ENCODE measurements at places on chromosomes 2 and 18.

GRCh38 chr18:8029061-8029460 lies 461.9 kb downstream of the PTPRM start:
- H3K27ac ChIP-seq = no peak overlapping the region
- no peaks in the 10 kb centered on the region for H3K4me1 ChIP-seq
- H3K27me3 ChIP-seq = no peaks in the 10 kb centered on the region
- peak; percentile 39 for DNase-seq
- no peak overlapping the region for H3K4me3 ChIP-seq
- no peaks in the 10 kb centered on the region for H3K36me3 ChIP-seq

DNA sequence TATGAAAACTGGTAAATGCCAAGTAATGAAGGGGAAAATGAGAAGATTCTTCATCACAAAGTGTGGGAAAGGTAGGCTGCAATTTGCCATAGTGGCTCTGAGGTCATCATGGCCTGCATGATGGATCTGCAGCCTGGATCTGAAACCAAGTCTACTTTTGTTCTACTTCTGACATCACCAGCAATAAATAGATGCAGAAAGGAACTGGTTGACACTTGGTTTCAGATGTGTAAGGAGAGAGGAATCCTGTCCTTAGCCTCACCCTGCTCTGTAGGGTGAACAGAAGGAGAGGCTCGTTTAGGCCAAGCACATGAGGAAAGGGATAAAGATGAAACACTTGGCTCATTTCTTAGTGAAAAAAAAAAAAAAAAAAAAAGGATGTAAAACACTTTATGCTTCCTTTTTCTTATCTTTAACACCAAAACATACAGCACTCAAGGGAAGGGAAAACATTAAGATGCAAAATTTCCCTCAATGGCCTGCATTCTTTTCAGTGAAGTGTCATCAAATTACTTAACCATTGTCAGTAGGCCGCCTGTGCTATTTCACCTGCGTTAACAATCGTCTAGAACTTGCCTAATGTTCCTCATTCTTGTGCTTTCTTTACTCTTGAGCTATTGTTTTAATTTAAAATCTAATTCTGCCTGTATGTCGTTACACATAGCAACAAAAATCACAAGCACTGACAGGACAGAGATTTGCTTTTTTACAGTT lies 3.9 kb downstream of the NEB start:
- no peak for DNase-seq
- H3K4me1 ChIP-seq = no peaks in the 10 kb centered on the region
- H3K36me3 ChIP-seq = no peaks in the 10 kb centered on the region
- H3K27me3 ChIP-seq = peaks cover 13% of the 10 kb centered on the region
- no peak overlapping the region for H3K27ac ChIP-seq

DNA sequence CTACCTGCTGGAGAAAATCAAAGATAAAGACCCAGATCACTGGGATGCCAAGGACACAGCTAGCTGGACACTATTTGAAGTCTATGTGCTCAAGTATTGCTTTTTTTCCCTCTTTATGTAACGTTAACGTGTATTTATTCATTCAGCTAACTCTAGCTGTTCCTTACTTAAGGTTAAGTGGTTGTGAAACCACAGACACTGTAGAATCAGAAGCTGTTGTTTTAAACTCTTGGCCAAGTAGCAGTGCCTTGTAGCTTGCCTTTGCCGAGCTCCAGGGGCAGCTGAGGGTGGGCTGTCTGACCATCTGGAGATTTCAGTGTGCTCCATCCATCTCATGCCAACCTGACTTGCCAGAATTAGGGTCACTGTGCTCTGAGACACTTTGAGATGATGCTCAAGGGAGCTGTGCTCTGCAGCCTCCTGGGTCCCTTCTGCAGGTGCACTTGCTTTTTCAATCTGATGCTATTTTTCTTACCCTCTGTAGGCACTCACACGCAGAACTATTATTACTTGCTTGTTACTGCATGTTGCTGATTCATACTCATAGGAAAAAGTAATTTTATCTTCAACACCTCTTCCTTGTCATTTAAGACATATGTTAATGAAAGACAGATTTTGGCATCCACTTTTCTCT lies 116.2 kb downstream of the METTL8 start:
- no peak overlapping the region for H3K4me3 ChIP-seq
- peaks cover 5% of the 10 kb centered on the region for H3K36me3 ChIP-seq
- no peak overlapping the region for H3K27ac ChIP-seq
- H3K4me1 ChIP-seq = no peaks in the 10 kb centered on the region

DNA sequence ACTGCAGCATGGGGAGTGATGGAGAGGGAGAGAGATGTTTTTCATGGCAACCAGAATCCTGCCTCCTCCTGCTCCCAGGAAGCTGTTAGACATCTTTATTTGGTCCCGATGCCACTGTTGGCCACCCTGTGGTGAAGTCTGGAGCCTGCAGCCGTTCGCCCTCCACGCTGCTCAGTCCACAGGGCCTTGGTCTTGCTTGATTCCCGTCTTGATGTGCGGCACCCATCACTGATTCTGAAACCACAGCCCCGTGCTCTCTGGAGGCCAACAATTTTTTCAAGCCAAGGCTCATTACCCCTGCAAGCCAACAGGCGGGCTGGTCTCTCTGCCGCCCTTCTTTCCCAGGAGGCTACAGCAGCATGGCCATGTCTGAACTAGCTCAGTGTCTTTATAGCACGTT lies 24.5 kb downstream of the SIGLEC15 start:
- H3K27ac ChIP-seq = no peak overlapping the region
- H3K27me3 ChIP-seq = no peaks in the 10 kb centered on the region
- no peak overlapping the region for H3K4me3 ChIP-seq
- no peaks in the 10 kb centered on the region for H3K4me1 ChIP-seq
- peaks cover 30% of the 10 kb centered on the region for H3K36me3 ChIP-seq
- no peak for DNase-seq

DNA sequence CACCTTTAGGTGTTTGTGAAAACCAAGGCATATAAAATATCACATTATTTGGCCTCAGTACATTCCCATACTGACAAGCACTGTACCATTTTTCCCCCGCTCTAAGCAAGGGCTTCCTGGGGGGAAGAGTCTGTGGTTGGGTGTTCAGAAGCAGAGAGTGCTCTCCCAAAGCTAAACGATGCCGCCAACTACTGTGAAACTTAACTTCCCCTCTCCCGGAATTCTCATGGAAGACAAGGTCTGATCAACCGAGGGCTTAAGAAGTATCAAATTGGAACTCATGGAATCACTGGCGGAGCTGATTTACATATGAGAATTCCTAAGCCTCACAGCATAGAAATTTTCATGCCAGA lies 433 bp upstream of the MFF start:
- no peaks in the 10 kb centered on the region for H3K27me3 ChIP-seq
- peaks cover 12% of the 10 kb centered on the region for H3K36me3 ChIP-seq
- peak overlapping the region; percentile 93 for H3K4me3 ChIP-seq

DNA sequence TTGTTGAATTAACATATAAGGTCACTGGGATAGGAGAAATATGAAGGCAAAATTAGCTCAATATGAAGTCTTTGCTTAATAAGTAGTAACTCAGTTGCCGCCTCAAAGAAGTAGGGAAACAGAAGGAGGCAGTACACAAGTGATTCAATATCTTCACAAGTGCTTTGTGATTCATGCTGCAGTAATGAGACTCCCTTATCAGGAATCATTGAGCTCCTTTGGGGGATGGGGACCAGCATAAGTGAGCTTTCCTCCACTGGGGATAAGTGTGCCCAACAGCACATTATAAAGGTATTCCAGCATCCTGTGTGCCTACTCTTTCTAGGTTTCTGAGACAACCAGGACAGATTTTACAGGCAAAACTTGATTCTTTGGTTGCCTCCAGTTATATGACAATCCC lies 323.4 kb upstream of the UBE2E3 start:
- no peaks in the 10 kb centered on the region for H3K36me3 ChIP-seq
- H3K27me3 ChIP-seq = no peaks in the 10 kb centered on the region
- H3K4me1 ChIP-seq = peaks cover 25% of the 10 kb centered on the region
- no peak for DNase-seq
- H3K4me3 ChIP-seq = no peak overlapping the region

DNA sequence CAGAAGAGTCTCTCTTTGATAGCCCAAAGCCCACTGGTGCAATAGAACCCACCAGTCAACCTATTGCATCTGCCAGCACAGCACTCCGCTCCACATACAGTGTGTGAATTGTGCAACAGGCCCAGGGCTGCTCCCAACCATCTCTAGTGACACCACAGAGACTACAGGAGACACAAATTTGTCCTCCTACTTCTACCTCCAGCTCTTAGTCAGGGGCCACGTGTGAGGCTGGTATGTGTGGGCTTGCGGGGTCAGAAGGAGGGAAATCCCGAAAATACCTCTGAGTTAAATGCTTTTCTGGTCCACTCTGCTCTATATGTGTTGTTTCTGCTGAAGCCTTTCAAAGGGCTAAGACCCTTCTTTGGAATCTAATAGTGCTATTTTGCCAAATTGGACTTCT lies 18.0 kb downstream of the DGUOK start:
- no peak for DNase-seq
- peaks cover 78% of the 10 kb centered on the region for H3K36me3 ChIP-seq
- H3K4me3 ChIP-seq = no peak overlapping the region
- peaks cover 5% of the 10 kb centered on the region for H3K4me1 ChIP-seq
- H3K27me3 ChIP-seq = no peaks in the 10 kb centered on the region
- H3K27ac ChIP-seq = no peak overlapping the region

GRCh38 chr18:5998907-5999306 lies 103.6 kb upstream of the TMEM200C start:
- no peaks in the 10 kb centered on the region for H3K27me3 ChIP-seq
- H3K4me3 ChIP-seq = no peak overlapping the region
- no peaks in the 10 kb centered on the region for H3K36me3 ChIP-seq
- no peak for DNase-seq

DNA sequence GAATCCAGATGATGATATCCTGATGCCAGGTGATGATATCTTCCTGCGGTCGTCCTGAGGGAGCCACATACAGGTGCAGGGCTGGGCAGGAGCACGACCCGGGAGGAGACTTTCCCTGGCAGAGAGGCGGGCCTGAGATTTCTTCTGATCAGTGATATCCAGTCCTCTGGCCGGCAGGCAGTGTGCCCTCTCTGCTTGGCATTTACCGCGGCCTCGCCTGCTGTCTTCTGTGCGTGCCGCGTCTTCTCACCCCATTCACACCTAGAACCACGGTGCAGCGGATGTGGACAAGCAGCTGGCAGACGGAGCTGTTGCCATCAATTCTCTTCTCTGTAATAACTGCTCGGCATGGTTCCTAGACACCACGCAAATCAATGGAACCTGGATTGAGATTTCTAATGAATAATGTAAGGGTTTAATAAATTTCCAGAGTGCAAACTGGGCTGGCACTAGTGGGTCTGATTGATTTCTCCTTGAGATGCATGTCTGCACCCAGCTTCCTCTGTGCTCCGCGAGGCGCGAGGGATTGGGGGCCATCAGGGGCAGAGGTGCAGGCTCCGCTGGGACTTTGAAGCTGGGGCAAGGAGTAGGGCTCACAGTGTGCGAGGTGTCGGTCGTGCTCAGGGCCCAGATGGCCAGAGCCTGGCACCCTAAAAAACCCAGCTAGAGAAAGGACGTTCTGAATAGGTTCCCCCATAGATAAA lies 208.9 kb upstream of the HDAC4 start:
- H3K4me3 ChIP-seq = no peak overlapping the region
- H3K27me3 ChIP-seq = peaks cover 21% of the 10 kb centered on the region
- H3K4me1 ChIP-seq = no peaks in the 10 kb centered on the region
- DNase-seq = peak; percentile 51
- H3K27ac ChIP-seq = no peak overlapping the region

GRCh38 chr2:71667256-71668182 lies 214.2 kb downstream of the DYSF start:
- no peaks in the 10 kb centered on the region for H3K36me3 ChIP-seq
- H3K27ac ChIP-seq = no peak overlapping the region
- no peak for DNase-seq
- no peaks in the 10 kb centered on the region for H3K27me3 ChIP-seq

GRCh38 chr18:46243095-46243494 lies 138.9 kb downstream of the HAUS1 start:
- H3K27me3 ChIP-seq = no peaks in the 10 kb centered on the region
- no peak overlapping the region for H3K4me3 ChIP-seq
- no peak overlapping the region for H3K27ac ChIP-seq

DNA sequence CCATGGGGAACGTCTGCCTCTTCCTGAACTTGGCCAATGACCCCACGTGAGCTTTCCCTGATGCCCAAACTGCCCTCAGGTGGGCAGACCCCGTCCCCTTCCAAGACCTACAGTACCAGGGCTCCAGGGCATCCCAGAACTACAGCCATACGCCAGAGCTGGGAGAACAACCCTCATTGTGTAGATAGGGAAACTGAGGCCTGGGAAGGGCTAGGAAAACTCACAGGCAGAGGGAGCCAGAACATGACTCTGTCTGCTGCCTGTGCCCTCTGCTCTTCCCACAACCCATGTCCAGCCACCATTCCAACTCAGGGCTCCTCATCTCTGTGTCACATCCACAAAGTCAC lies 16.8 kb upstream of the ANKRD53 start:
- H3K4me1 ChIP-seq = no peaks in the 10 kb centered on the region
- DNase-seq = no peak
- H3K27ac ChIP-seq = no peak overlapping the region
- H3K36me3 ChIP-seq = no peaks in the 10 kb centered on the region
- no peak overlapping the region for H3K4me3 ChIP-seq

- no peaks in the 10 kb centered on the region for H3K4me1 ChIP-seq
- DNase-seq = no peak
- no peak overlapping the region for H3K27ac ChIP-seq
- no peak overlapping the region for H3K4me3 ChIP-seq
- H3K36me3 ChIP-seq = no peaks in the 10 kb centered on the region
Observed at GRCh38 chr2:203796248-203797010, 71.1 kb upstream of the CTLA4 start.

DNA sequence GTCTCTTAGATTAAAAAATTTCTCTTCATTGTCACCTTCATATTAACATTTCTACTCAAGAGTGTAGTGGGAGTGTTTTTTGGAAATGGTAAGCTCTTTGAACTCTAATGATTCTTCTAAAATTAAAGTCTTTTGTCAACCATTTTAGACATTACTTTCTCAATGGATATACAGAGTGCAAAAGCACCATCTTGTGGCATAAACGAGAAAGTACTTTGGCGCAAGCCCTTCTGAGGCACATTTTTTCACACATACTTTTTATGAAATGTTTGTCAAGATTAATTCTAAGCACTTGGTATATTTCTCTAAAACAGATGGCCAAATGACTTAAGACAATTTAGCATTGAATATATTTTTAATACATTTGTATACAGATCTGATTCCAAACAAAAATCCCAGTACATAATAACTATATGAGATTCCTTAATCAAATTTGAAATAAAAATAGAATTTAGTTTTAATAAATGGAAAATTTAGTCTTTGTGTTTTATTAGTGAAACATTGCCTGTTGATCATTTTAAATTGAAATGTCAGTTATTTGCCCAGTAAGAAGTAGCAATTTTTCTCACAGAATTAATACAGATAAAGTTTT lies 63.3 kb upstream of the GALNT5 start:
- H3K27ac ChIP-seq = no peak overlapping the region
- DNase-seq = no peak
- no peaks in the 10 kb centered on the region for H3K36me3 ChIP-seq
- no peaks in the 10 kb centered on the region for H3K27me3 ChIP-seq

- no peak overlapping the region for H3K4me3 ChIP-seq
- H3K4me1 ChIP-seq = no peaks in the 10 kb centered on the region
- DNase-seq = no peak
- no peaks in the 10 kb centered on the region for H3K27me3 ChIP-seq
- H3K27ac ChIP-seq = no peak overlapping the region
- no peaks in the 10 kb centered on the region for H3K36me3 ChIP-seq
Observed at GRCh38 chr2:73032702-73033097, 38.8 kb downstream of the SFXN5 start.

- H3K27ac ChIP-seq = no peak overlapping the region
- H3K36me3 ChIP-seq = no peaks in the 10 kb centered on the region
- no peaks in the 10 kb centered on the region for H3K4me1 ChIP-seq
- peaks cover 99% of the 10 kb centered on the region for H3K27me3 ChIP-seq
Observed at GRCh38 chr2:161418715-161419637, 2.9 kb downstream of the TBR1 start.

- H3K36me3 ChIP-seq = no peaks in the 10 kb centered on the region
- no peak overlapping the region for H3K27ac ChIP-seq
- DNase-seq = no peak
- peaks cover 23% of the 10 kb centered on the region for H3K4me1 ChIP-seq
- H3K27me3 ChIP-seq = no peaks in the 10 kb centered on the region
Observed at GRCh38 chr2:224217233-224217961, 178.3 kb upstream of the SERPINE2 start.
